ENCODE measurements at places on chromosomes 7 and 10.

- no peak for DNase-seq
Measured at GRCh38 chr7:150381785-150382122, 2.6 kb downstream of the ZNF775 start.

DNA sequence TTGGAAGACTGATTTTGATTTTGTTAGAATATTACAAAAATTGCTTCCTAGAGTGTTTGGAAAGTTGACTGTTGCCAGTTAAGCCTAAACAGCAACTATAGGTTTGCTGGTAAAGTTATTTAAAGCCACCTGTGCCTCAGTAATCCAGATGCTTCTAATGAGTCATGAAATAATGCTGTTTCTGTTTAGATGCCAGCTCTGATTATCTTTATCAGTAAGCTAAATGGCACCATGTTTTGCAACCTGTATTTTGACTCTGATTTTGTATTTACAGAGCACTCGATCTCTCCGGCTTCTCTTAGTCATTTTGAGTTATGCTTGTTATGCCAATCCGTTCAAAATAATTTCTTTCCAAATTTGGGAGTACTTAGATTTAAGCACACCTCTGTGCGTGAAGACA, 366.1 kb downstream of the EXOC4 start:
- DNase-seq, result no peak

DNA sequence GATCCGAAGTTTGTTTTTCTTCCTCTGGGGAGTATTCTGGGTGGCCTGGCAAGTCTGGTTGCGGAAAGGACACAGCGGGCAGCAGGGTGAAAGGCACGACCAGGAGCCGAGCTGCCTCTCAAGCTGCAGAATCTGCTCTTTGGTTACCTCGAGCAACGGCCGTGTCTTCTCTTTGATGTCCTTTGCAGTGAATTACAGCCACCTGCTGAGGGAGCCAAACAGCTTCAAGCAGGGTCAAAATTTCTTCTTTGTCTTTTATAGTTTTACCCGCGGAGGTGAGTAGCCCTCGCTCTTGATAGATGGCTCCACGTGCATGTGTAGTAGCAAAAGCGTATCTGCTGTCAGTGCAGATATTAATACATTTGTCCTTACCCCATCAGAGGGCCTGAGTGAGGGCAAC, 177.3 kb upstream of the MBL2 start:
- DNase-seq, result no peak

- no peak for DNase-seq
Measured at GRCh38 chr10:119872610-119872859, at the start of gene MCMBP. MCMBP (minus strand) TSS chr10:119872843; CDS start chr10:119872584, 259 bp downstream.

DNA sequence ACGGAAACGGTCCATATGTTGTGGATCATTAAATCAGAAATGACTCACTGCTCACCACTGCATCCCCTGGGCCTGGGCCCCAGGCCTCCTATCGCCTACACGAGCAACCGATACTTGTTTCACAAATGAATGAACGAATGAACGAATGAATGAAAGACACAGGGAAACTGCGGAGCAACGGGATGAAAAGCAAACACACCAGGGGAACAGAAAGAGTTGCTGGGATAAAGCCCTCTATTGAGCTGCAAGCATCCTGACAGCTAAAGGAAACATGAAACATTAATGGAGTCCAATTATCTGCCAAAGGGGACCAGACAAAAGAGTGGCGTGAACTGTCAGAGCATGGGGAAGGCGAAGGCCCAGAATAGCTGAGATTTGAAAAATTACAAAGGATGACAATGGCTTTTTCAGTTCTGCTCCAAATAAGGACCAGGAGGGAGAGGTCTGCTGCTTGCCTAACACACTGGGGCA, 92.1 kb downstream of the GRB10 start:
- no peak for DNase-seq

GRCh38 chr7:5679048-5679812, 102.2 kb downstream of the RNF216 start:
- DNase-seq, result no peak

DNA sequence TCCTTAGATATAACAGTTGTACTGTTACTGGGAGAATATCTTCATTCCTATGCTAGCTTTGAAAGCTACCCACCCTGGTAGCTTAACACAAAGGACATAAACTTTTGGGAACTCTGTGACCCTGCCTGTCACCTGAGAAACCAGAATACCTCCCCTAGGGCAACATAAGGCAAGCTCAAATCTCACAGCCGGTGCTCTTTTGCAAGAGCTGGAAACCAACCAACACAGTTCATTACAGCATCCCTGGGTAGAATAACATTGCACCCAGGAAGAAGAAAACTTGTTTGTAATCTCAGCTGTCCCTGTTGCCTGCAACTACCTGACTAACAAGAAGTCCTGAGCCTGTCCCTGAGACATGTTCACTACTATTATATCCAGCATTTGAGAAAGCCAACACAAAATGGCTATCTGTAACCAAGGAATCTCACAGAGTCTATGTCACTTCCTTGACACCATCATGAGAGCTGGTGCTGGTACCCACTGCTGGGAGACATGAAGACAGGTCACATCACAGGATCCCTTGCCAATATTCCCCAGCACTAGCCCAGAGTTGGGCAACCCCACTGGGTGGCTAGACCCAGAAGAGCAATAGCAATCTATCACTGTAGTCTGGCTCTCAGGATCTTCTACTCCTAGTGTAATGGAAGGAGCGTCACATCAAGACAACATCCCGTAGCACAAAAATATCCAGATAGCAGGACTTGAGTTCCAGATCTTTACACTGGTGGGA, 31.3 kb downstream of the AKR1C3 start:
- DNase-seq, result no peak

- no peak for DNase-seq
Measured at GRCh38 chr7:132145466-132145865, 430.8 kb downstream of the PLXNA4 start.

DNA sequence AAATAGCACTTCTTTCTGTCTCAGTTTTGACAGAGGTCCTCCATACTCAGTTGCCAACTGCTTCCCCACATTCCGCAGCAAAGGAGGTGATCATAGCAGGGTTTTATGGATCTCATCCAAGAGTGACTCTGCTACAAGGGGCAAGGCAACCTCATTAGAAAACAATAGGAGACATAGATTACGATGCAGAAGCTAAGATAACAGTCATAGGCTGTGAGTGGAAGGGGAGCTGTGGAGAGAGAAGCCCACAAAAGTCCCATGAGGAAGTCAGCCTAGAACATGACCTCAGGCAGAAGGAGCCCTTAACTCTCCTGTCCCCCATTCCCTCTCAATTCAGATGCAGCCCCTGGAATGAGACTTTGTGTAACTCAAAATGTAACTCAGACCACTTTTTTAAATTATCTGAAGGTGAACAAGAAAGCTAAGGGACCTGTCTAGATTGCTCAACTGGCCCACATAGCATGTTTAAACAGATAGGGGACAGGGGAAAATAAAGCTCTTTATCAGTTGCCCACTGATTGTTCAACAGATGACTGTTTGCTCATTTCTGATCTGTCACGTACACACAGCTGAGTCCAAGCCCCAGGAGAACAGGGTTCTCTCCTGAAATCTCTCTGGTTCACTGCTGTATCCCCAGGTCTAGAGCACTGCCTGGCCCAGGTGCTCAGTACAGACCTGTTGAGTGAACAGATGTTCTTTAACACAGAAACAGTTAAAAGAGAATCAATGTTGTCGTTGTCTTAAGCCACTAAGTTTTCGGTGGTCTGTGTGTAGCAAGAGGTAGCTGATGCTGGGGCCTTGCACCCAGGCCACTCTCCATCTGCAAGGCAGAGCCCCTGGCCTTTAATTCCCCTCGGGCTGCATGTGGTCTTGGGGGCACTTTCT, 1.5 kb upstream of the NCOA4 start:
- DNase-seq, result no peak

GRCh38 chr7:3591219-3591618, 290.2 kb downstream of the SDK1 start:
- DNase-seq, result no peak

DNA sequence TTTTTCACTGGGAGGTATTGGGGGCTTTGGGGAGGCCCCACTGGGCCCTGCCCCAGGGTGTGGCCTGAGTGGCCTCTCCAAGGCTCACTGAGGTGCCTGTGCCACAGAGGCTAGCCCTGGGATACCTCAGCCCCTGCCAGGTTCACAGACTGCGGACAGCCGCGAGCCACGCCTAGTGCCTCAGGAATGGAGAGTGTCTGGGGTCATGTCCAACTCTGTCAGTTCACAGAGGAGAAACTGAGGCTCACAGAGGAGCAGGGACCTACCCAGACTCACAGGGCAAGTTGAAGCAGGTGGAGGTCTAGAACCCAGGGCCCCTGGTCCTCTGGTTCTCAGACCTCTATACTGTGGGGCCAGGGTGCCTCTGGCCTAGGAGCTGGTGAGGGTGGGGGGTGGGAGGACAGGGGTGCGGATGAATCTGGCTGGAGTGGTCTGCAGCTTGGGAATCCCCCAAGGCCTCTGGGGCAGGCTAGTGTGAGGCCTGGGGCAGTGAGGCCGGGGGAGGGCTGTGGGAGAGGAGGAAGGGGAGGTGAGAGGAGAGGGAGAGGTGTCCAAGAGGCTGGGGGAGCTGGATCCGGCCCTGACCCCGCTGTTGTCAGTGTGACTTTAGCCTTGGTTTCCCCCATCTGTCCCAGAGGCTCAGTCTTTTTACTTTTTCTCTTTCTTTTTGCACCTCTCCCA, 20.0 kb downstream of the NEURL1 start:
- DNase-seq, result no peak

DNA sequence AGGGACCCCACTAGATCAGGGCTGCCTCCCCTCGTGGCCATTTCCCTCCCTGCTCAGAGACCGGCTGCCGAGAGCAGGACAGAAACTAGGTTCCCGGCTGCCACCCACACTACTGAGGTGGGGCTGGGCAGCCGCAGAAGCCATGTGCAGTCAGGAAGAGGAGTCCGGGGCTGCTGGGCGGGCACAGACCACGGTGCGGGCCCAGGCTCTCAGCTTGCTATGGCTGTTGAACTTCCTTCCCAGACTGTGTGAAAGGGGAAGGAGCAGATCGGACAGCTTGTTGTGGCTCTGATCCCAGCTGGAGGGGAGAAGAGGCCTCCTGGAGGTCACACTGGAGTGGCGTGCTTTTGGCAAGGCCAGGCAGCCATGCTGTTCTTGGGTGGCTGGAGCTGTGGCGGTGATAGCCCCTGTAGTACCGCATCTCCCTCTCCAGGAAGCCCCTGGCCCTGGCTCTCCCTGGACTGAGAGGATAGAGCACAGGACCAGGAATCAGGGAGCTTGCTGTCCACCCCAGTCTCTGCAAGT, 56.8 kb downstream of the HK1 start:
- DNase-seq, result no peak

DNA sequence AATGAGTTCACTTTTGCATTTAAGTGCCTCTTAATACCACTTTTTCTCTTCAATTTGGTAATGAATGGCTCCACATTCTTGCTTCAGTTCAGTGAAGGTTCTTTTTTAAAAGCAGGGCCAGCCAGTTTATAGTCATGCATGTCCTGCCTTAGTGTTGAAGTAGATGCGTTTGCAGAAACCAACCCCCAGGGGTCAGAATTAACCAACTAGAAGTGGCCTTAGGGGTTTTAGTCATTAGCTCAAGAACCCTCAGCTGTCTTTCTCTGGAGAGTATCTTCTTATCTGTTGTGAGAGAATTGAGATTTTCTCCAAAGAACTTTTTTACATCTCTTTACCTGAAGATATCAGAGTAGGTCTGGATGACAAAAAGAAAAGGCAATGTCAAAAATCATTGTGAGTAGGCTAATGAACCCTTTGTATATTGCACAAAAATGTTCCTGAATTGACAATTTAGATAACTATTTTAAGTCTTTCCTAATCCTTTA, 82.2 kb downstream of the PIK3CG start:
- DNase-seq, result no peak

- no peak for DNase-seq
Measured at GRCh38 chr7:7923818-7924217, 44.8 kb upstream of the GLCCI1 start.

GRCh38 chr10:69222157-69223027, 2.3 kb downstream of the HKDC1 start:
- DNase-seq, result peak; percentile 29

DNA sequence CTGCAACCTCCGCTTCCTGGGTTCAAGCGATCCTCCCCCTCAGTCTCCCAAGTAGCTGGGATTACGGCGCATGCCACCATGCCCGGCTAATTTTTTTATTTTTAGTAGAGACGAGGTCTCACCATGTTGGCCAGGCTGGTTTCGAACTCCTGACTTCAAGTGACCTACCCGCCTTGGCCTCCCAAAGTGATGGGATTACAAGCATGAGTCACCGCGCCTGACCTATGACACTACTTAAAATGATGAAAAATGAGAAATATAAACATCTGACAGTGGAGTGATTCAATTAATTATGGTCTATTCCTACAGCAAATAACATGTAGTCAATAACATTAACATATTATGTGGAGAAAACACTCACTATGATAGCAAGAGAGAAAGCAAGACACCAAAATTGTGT, 2.2 kb downstream of the BRAT1 start:
- no peak for DNase-seq

DNA sequence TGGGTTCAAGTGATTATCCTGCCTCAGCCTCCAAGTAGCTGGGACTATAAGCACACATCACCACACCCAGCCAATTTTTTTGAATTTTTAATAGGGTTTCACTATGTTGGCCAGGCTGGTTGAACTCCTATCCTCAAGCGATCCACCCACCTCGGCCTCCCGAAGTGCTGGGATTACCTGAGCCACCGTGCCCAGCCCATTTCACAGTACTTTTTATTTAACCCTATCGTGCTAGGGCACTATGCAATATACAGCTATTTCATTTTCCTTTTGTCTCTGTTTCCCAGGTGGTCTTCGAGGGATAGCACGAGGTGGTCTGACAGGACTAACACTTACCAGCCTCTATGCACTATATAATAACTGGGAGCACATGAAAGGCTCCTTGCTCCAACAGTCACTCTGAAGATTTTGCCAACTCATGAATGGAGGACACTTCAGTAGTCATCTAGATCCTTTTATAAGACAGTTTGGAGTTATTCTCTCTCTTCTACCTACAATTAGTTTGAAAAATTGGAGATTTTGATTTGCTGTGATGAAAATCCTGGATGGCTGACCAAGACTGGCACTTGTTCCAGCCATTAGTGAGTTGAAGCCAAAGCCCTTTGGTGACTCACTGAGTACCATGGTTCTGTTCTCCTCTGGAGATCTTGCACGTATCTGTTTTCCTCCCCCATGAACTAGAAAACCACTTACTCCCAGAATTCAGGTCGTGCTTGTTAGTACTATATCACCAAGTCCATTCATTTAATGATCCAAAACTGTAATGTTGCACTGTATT, 27.3 kb downstream of the NCOA4 start:
- DNase-seq, result no peak

GRCh38 chr10:59214160-59214559, 37.7 kb downstream of the PHYHIPL start:
- no peak for DNase-seq

GRCh38 chr10:98323221-98324164, 55.5 kb upstream of the LOXL4 start:
- no peak for DNase-seq

DNA sequence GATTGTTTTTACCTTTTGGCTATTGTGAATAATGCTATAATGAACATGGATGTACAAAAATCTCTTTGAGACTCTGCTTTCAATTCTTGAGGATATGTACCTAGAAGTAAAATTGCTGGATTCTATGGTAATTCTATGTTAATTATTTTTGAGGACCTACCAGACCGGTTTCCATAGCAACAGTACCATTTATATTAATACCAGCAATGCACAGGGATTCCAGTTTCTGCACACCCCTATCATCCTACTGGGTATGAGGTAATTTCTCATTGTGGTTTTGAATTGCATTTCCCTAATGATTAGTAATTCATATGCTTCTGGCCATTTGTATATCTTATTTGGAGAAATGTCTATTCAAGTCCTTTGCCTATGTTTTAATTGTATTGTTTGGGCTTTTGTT, 9.9 kb upstream of the PPP1R9A start:
- DNase-seq, result no peak
